ENCODE measurements at places on chromosomes 7 and 10. TPM values are rescaled to one million over a fixed set of nuclear protein-coding genes. Genes with fewer than 3 reads are reported as not detected.

GRCh38 chr10:77978360-77978759 lies 51.0 kb downstream of the POLR3A start:
- no peak for DNase-seq

DNA sequence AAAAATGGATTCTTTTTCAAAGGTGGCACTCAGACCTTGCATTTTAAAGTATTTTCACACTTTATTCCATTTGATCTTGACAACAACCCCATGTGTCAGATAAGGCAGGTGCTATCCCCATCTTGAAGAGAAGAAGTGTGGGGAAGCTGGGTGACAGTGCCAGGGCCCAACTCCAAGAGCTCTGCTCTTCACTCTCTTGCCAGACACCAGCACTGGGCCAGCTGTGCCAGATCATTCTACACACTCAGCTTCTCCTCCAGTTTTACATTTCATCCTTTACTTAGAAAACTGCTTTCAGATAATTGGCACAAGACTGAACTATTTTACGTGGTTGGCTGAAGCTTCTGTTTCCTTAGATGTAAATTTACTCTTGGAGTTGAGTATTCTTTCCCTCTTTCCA lies 64.4 kb downstream of the ENO4 start:
- no peak for DNase-seq

- no peak for DNase-seq
Measured at GRCh38 chr7:47483604-47484273, 98.2 kb downstream of the TNS3 start.

ATG9B gene
- total RNA-seq: 0.07 TPM

TWIST1 gene
- total RNA-seq: 0.22 TPM

GRCh38 chr10:86732771-86733170 lies 23.6 kb upstream of the BMPR1A start:
- DNase-seq: no peak

TRPV5 gene
- not detected for total RNA-seq

DNA sequence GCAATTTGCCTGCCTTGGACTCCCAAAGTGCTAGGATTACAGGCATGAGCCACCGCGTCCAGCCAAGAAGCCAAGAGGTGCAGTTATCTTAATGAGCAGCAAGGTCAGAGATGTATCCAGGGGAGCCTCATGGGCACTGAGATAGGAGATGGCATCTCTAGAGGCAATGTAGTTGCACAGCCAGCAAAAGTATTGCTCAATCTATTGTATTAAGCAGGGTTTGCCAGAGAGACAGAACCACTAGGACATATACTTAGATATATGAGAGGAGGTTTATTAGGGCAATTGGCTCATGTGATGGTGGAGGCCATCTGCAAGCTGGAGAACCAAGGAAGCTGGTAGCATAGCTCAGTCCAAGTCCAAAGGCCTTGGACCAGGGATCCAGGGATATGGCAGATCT lies 16.3 kb upstream of the VPS26A start:
- no peak for DNase-seq

CFAP46 gene
- total RNA-seq: 1.1 TPM

CRHR2 gene
- not detected for total RNA-seq

DNA sequence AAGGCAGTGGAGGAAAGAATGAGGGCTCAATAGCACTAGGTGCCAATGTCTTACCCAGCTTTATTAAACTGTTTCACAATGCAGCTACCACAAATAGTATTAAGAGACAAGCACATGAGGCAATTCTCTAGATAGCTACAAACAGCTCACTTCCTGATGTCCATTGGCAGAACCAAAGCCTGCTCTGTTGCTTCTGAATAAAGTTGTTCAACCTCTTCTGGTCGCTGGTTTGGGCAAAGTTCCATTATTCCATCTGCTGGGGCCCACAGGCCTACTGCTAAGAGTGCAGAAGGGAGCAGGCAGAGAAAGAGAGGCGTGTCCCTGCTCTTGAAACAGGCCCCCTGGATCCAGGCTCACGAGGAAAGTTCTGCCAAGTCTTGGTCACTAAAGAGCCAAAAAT lies 173.9 kb downstream of the ZNF438 start:
- DNase-seq: no peak

DNA sequence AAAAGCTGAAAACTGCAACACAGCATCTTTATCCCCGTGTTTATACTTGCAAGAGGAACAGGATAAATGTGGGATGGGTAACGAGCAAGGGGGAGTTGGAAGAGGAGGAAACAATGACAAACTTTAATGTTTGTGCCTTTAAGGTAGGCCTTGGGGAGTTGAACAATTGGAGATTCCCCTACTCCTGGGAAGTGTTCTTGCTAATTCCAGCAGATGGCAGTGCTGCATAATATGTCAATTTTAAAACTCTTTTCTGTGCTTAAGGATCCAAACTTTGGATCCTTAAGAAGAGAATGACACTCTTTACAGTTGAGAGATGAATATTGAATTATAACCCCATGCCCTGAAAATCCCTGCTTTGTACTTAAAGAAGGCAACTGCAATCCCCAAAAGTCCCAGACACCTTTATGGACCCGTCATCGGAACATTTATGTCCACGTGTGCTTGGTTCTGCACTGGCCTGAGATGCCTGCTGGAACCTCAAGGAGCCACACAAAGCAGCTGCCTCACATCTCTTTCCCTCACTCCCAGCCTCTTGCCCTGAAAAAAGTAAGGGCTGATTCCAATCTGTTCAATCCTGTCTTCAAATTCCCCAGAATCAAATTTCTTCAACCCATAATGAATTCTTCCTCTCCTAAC lies 12.0 kb downstream of the IFIT5 start:
- no peak for DNase-seq

GRCh38 chr10:100827819-100828737 lies 82.7 kb downstream of the PAX2 start:
- DNase-seq: no peak

P4HA1 gene
- 116 TPM for total RNA-seq

HOXA1 gene
- 7.1 TPM for total RNA-seq

GRCh38 chr7:135768064-135768463 lies 19.5 kb upstream of the FAM180A start:
- DNase-seq: no peak

DNA sequence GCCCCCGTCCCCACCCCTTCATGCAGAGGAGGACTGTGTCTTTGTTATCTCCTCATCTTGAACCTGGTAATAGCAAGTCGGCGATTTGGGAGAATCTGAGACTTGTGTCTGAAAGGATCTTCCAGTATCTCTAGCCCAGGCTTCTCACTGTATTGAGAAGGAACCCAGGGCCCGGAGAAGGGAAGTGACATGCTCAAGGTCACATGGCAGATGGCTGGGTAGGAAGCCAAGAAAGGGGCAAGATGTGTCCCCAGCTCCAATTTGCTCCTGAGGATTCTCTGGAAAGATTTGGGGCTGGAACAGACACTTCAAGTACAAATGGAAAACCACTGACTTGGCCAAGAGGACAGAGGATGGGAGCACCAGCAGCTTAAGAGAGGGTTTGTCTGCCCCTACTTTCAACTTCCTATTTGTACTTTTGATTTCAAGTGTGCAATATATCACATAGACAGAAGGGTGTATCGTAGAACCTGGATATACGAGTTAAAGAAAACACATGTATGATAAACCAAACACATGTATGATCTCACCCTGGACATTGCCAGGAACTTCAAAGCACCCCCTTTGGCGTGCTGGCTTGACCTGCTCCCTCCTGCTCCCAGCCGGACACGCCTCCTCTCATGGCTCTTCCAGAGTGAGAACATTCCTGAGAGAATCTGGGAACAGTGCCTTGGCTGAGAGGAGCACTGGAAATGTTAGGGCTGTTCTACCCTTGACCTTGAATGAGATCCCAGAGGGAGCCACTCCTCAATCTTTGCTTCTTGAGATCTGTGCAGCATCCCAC lies 79.7 kb downstream of the CDH23 start:
- DNase-seq: no peak

CREB5 gene
- total RNA-seq: 25.7 TPM

- peak; percentile 89 for DNase-seq
Measured at GRCh38 chr10:4770801-4771553, 55.0 kb upstream of the AKR1E2 start.

DNA sequence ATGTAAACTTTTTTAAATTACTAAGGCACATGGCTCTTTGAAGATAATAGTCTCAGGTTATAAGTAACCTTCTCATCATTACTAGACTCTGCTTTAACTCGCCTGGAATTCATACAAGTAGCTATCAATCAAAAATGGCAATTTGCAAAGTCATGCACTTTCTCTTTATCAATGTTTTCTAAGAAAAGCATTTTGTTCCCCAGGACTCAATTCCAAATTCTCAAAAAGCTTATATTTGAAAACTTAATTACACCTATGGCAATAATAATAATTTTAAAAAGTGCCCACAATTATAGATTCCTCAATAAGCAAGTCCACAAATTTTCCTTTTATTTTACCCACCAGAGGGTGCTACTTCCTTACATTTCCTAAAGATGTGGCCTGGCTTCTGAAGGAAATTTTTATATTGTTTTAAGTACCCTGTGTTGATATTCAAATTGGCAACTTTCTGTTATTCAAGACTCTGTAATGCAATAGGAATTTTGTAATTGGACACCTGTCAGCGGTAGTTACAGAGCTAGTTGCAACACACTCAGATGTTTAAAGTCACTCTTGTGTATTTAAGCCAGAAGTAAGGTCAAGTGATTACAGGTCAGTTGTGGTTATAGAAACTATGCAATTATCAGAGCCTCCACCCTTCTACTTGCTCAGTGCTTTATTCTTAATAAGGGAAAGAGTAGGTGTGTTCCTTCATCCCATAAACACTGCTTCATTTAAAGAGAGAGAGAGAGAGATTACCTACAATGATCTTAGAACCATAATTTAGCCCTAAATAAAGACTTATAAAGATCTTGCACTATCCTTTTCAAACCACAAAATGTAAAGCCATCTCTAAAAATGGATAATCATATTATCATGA lies 47.1 kb upstream of the HYAL4 start:
- DNase-seq: peak; percentile 92

All from epithelial cell of proximal tubule (primary cell).